Large intestine (tissue), 12 donors: ENCODE measurements at places on chromosomes 4 and X. TPM values are rescaled to one million over a fixed set of nuclear protein-coding genes. Genes with fewer than 3 reads are reported as not detected.

Gene FHIP1A
- 5.0 TPM for polyA plus RNA-seq

Gene HMX1
- polyA plus RNA-seq = not detected

Gene PRR32
- 0.18 TPM for polyA plus RNA-seq

DNA sequence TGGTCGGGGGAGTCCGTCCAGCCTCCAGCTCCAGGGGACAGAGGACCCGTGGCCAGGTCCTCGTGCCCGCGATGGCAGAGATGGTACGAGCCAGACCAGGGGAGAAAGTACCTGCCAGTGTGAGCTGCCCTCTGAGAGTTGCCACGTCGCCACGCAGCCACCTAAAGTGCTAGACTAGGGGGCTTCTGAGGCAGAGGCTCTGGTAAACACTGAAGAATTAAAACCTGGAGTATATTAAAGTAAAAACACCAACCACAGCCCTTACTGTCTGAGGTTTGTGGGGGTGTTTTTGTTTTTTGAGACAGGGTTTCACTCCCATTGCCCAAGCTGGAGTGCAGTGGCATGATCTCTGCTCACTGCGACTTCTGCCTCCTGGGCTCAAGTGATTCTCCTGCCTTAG is 60.1 kb upstream of the SORCS2 start:
- H3K36me3 ChIP-seq = no peaks in the 10 kb centered on the region
- H3K27ac ChIP-seq = no peak overlapping the region

- H3K36me3 ChIP-seq = no peaks in the 10 kb centered on the region
- no peaks in the 10 kb centered on the region for H3K27me3 ChIP-seq
- H3K4me3 ChIP-seq = no peak overlapping the region
Measured at GRCh38 chr4:153825691-153826090, 36.8 kb upstream of the SFRP2 start.

- peaks cover 8% of the 10 kb centered on the region for H3K4me1 ChIP-seq
- no peak overlapping the region for H3K4me3 ChIP-seq
- DNase-seq = no peak
- no peak overlapping the region for H3K27ac ChIP-seq
Measured at GRCh38 chrX:78119521-78120227, 15.6 kb downstream of the PGK1 start.

DNA sequence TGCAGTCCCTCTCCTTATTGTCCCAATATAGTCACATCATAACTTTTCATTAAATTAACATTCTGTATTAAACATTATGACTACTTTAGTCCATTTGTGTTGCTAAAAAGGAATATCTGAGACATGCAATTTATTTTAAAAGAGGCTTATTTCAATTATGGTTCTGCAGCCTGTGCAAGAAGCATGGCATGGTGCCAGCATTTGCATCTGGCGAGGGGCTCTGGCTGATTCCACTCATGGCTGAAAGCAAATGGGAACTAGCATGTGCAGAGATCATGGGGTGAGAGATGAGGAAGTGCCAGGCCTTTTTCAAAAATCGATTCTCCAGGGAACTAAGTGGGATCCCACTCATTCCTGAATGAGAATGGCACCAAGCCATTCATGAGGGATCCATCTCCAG is 476.3 kb upstream of the RPS6KA3 start:
- H3K36me3 ChIP-seq = no peaks in the 10 kb centered on the region
- H3K4me3 ChIP-seq = no peak overlapping the region
- H3K4me1 ChIP-seq = no peaks in the 10 kb centered on the region
- DNase-seq = no peak
- H3K27ac ChIP-seq = no peak overlapping the region

GRCh38 chr4:84994280-84994679 is 27.8 kb upstream of the WDFY3 start:
- H3K27me3 ChIP-seq = no peaks in the 10 kb centered on the region
- no peak overlapping the region for H3K27ac ChIP-seq
- no peak overlapping the region for H3K4me3 ChIP-seq
- no peaks in the 10 kb centered on the region for H3K4me1 ChIP-seq

GRCh38 chrX:49096419-49096818 is 16.7 kb upstream of the WDR45 start:
- H3K4me1 ChIP-seq = no peaks in the 10 kb centered on the region
- H3K4me3 ChIP-seq = no peak overlapping the region
- DNase-seq = no peak
- no peaks in the 10 kb centered on the region for H3K36me3 ChIP-seq

- peak overlapping the region; percentile 20 for H3K4me3 ChIP-seq
- peak; percentile 29 for DNase-seq
Measured at GRCh38 chr4:80566203-80566872, 230.8 kb downstream of the CFAP299 start.

DNA sequence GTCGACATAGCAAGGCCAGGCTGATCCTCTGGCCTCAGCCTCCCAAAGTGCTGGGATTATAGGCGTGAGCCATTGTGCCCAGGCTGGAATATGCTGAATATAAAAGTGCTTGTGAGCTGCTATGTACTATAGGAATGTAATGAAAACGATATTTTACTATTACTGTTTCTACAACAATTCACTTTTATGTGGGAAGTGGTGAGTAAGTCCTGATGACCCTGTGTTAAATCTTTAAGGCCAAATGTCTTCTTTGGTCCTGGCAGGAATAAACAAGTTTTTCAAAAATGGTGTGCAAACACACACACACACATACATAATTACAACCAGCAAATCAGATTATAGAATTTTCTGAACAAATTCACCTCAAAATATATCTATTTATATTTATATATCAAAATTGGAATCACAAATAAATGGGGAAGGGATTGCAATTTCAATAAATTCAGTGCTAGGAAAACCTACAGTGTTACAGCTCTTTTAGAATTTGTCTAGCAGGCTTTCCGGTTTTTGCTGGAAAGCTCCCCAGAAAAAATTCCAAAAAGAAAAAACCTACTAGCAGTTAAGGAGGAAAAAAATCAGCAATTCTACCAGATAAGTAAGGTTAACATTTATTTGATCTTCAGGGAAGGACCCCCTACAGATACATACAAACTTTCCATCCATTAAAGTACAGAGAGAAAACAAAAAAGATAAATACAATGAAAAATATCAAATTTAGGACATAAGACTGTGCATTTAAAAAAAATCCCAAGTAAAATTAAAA is 17.9 kb downstream of the SMIM14 start:
- H3K4me3 ChIP-seq = no peak overlapping the region
- no peaks in the 10 kb centered on the region for H3K27me3 ChIP-seq
- H3K27ac ChIP-seq = no peak overlapping the region
- no peaks in the 10 kb centered on the region for H3K36me3 ChIP-seq

GRCh38 chr4:121227341-121227792 is 63.2 kb upstream of the TNIP3 start:
- no peaks in the 10 kb centered on the region for H3K4me1 ChIP-seq
- no peaks in the 10 kb centered on the region for H3K36me3 ChIP-seq
- no peaks in the 10 kb centered on the region for H3K27me3 ChIP-seq
- DNase-seq = no peak

- no peaks in the 10 kb centered on the region for H3K4me1 ChIP-seq
- no peak overlapping the region for H3K27ac ChIP-seq
- no peak overlapping the region for H3K4me3 ChIP-seq
- H3K36me3 ChIP-seq = no peaks in the 10 kb centered on the region
- no peak for DNase-seq
- H3K27me3 ChIP-seq = no peaks in the 10 kb centered on the region
Measured at GRCh38 chrX:68163441-68163840, 269.9 kb downstream of the OPHN1 start.
